ENCODE measurements at places on chromosomes 3 and 15. TPM values are rescaled to one million over a fixed set of nuclear protein-coding genes. Genes with fewer than 3 reads are reported as not detected.

SHISA5 gene
- 65.6 TPM for total RNA-seq

GHSR gene
- total RNA-seq, result not detected

ZNF80 gene
- total RNA-seq, result 0.16 TPM

GATA2 gene
- total RNA-seq, result 6.6 TPM

DNA sequence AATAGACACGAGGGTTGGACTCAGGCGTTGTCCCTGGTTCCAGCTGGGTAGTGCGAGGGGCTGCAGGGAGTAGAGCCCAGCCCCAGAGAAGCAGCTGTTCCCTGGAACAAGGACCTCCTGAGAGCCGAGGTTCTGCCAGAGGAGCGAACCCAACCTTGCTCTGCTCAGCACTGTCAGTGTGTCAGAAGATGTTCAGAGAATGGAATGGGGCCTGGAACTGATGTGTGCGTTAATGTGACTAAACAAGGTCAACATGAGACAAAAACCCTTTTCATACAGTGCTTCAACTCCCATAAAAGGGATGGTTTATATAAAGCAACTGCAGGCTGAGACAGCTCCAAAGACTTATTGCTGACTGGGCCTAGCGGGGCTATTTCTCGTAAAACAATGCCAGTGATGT, 35.5 kb upstream of the HACD2 start:
- peak; percentile 58 for DNase-seq

GRCh38 chr15:88636050-88636449, 2.8 kb upstream of the ISG20 start:
- DNase-seq, result peak; percentile 73

DNA sequence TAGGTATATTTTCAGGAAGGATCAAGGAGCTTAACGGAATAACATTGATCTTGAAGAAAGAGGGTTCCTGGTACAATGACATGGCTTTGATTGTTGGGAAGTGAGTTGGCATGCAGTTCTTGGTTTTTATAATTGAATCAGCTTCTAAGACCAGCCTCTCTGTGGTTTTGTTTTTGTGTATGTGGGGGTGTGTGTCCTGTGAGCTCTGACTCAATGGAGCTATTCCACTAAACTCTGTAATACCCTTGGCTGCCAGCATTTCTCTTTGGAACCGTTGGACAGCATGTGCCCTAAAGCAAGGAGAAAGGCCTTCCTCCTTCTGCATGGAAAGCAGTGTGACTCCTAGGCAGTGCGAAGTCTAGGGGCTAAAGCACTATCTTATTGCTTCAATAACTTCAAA, 124.8 kb downstream of the EDEM1 start:
- no peak for DNase-seq

- DNase-seq, result no peak
Observed at GRCh38 chr3:23861689-23862088, 55.1 kb downstream of the NKIRAS1 start.

DNA sequence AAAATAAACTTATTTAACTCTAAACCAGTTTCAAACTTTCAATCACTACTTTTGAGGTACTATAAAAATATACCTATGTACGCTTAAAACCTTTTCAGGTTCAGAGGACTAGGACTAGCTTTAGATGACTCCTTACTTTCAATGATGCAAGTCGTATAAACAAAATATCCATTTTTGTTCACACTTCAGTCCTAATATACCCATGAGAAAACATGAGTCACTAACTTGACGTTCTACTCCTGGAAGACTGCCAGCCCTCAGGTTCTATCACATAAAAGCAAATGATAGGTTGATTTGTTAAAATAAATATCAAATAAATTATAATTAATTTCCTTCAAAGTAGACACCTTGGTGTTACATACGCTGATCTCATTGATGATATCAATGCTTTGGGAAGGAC, 10.6 kb upstream of the P3H2 start:
- DNase-seq, result no peak

Data from breast epithelium (tissue), 4 donors.